ENCODE measurements at places on chromosomes 13 and 19. TPM values are rescaled to one million over a fixed set of nuclear protein-coding genes. Genes with fewer than 3 reads are reported as not detected.

- H3K4me1 ChIP-seq, result peaks cover 21% of the 10 kb centered on the region
- H3K27ac ChIP-seq, result peak overlapping the region; percentile 72
- no peaks in the 10 kb centered on the region for H3K36me3 ChIP-seq
Observed at GRCh38 chr13:113160983-113161382, 2.5 kb downstream of the PROZ start.

DNA sequence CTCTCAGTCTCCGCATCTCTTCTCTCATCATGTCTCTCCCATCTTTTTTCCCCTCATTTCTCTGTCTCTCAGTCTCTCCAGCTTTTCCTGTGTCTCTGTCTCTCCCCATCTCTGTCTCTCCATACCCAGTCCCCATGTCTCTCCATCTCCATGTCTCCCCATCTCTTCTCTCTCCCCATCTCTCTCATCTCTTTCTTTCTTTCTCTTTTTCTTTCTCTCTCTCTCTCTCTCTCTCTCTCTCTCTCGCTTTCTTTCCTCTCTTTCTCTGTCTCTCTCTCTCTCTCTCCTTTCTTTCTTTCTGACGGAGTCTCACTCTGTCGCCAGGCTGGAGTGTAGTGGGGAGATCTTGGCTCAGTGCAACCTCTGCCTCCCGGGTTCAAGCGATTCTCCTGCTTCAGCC, 12.6 kb upstream of the NFIX start:
- H3K4me1 ChIP-seq, result no peaks in the 10 kb centered on the region
- no peak for DNase-seq
- H3K27ac ChIP-seq, result no peak overlapping the region
- peaks cover 11% of the 10 kb centered on the region for H3K27me3 ChIP-seq
- no peaks in the 10 kb centered on the region for H3K36me3 ChIP-seq

DNA sequence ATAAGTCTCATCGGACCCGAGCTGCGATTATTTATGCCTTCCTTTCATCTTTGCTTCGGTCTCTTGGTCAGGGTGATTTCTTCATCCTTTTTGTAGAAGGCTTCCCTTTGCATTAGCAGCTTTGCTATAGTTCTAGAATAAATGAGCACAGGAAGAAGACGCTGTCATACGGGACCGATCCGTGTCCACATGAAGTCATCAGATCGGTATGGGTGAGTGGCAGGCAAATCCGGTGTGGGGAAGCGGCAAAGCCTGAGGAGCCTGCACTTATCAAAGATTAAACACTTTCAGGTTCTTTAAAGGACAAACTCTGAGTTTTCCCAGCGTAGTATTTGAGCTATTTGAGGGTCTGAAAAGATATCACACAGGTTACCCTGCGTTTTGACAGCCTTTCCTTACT, 119.3 kb downstream of the IRS2 start:
- DNase-seq, result no peak
- H3K27ac ChIP-seq, result no peak overlapping the region
- H3K4me3 ChIP-seq, result no peak overlapping the region
- no peaks in the 10 kb centered on the region for H3K36me3 ChIP-seq
- no peaks in the 10 kb centered on the region for H3K4me1 ChIP-seq

GRCh38 chr13:95588134-95588533, 35.6 kb downstream of the CLDN10 start:
- no peak overlapping the region for H3K4me3 ChIP-seq
- no peak for DNase-seq
- no peaks in the 10 kb centered on the region for H3K4me1 ChIP-seq
- no peaks in the 10 kb centered on the region for H3K36me3 ChIP-seq

- H3K36me3 ChIP-seq, result peaks cover 14% of the 10 kb centered on the region
- no peak overlapping the region for H3K27ac ChIP-seq
- DNase-seq, result no peak
- H3K4me3 ChIP-seq, result no peak overlapping the region
- H3K27me3 ChIP-seq, result no peaks in the 10 kb centered on the region
Observed at GRCh38 chr13:111267784-111268183, 52.7 kb upstream of the TEX29 start.

- H3K27me3 ChIP-seq, result no peaks in the 10 kb centered on the region
- DNase-seq, result no peak
- no peaks in the 10 kb centered on the region for H3K36me3 ChIP-seq
- no peak overlapping the region for H3K27ac ChIP-seq
- no peaks in the 10 kb centered on the region for H3K4me1 ChIP-seq
Observed at GRCh38 chr13:53254500-53254899, 225.9 kb downstream of the OLFM4 start.

DNA sequence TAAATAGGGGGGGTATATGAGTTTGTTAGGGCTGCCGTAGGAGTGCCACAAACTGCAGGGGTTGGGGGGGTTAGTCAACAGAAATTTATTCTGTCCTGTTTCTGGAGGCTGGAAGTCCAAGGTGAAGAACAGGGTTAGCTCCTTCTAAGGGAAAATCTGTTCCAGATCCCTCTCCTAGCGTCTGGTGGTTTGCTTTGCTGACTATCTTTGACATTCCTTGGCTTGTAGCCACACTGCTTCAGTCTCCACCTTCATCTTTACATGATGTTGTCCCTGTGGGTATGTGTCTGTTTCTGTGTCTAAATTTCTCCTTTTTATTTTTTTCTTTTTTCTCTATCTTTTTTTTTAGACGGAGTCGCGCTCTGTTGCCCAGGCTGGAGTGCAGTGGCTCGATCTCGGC, 8.1 kb upstream of the ICAM1 start:
- H3K27me3 ChIP-seq, result no peaks in the 10 kb centered on the region
- no peak overlapping the region for H3K27ac ChIP-seq
- H3K36me3 ChIP-seq, result peaks cover 11% of the 10 kb centered on the region
- H3K4me3 ChIP-seq, result no peak overlapping the region
- H3K4me1 ChIP-seq, result peaks cover 16% of the 10 kb centered on the region
- DNase-seq, result no peak

DNA sequence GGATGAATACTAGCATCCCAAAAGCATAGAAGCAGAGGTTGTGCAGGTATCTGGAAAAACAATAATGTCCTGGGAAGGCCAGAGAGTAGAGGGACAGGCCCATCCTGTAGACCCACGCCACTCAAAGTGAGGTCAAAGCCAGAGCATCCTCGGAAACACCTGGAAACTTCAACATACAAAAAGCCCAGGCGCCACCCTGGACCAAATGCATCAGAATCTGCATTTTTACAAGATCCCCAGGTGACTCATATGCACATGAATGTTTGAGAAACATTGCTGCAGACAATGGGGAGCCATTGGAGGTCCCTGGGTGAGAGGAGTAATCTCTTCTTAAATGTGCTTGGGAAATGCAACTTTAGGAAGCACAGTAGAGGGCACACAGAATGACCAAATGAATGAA, 684.1 kb downstream of the DIAPH3 start:
- no peaks in the 10 kb centered on the region for H3K4me1 ChIP-seq
- H3K27me3 ChIP-seq, result no peaks in the 10 kb centered on the region
- DNase-seq, result no peak
- no peak overlapping the region for H3K4me3 ChIP-seq

- H3K4me1 ChIP-seq, result no peaks in the 10 kb centered on the region
- DNase-seq, result no peak
- no peak overlapping the region for H3K4me3 ChIP-seq
- no peaks in the 10 kb centered on the region for H3K36me3 ChIP-seq
- no peak overlapping the region for H3K27ac ChIP-seq
Observed at GRCh38 chr13:106415442-106415841, 120.0 kb downstream of the EFNB2 start.

GRCh38 chr13:57063007-57063406, 77.7 kb upstream of the PRR20A start:
- no peak overlapping the region for H3K4me3 ChIP-seq
- no peaks in the 10 kb centered on the region for H3K27me3 ChIP-seq
- H3K4me1 ChIP-seq, result no peaks in the 10 kb centered on the region

- H3K36me3 ChIP-seq, result no peaks in the 10 kb centered on the region
- peaks cover 22% of the 10 kb centered on the region for H3K27me3 ChIP-seq
- H3K4me1 ChIP-seq, result peaks cover 12% of the 10 kb centered on the region
- no peak for DNase-seq
- no peak overlapping the region for H3K4me3 ChIP-seq
- H3K27ac ChIP-seq, result no peak overlapping the region
Observed at GRCh38 chr13:50396001-50396400, 380.8 kb downstream of the KCNRG start.

- peaks cover 12% of the 10 kb centered on the region for H3K4me1 ChIP-seq
- H3K27me3 ChIP-seq, result no peaks in the 10 kb centered on the region
Observed at GRCh38 chr13:35157143-35157755, 215.2 kb downstream of the NBEA start.

GRCh38 chr19:42360787-42361544, 29.1 kb downstream of the CNFN start:
- peaks cover 5% of the 10 kb centered on the region for H3K36me3 ChIP-seq
- no peaks in the 10 kb centered on the region for H3K27me3 ChIP-seq
- H3K4me1 ChIP-seq, result no peaks in the 10 kb centered on the region
- DNase-seq, result no peak

DNA sequence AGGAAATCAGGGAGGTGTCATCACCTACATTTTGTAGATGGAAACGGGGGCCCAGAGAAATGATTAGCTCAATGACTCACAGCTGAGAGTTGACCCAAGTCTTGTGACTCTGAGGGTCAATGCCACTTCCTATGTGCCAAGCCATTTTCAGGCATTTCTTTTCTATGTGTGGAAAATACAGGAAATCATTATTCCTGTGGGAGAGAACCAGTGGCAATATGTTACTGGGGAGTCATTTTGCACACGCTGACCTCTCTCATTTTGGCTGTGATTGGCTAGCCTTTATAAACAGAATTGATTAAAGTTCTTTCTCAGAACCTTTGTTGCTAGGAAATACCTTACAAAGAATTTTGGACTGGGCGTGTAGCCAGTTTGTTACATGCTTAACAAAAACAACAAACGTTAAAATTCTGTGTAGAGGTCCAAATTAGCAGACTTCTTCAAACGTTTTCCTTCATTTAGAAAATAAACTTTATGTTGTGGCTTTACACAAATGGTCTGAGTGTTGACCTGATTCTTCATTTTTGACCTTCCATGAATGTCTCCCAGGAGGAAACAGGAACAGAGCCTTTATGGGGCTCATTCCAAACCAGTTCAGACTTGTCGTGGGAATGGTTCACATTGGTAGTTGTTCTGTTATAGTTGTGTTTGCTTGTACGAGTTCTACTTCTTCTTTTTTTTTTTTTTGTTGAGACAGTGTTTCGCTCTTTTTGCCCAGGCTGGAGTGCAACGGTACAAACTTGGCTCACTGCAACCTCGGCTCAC, 11.4 kb downstream of the PCCA start:
- H3K4me3 ChIP-seq, result no peak overlapping the region
- no peak for DNase-seq
- peaks cover 10% of the 10 kb centered on the region for H3K4me1 ChIP-seq
- H3K27ac ChIP-seq, result no peak overlapping the region

DNA sequence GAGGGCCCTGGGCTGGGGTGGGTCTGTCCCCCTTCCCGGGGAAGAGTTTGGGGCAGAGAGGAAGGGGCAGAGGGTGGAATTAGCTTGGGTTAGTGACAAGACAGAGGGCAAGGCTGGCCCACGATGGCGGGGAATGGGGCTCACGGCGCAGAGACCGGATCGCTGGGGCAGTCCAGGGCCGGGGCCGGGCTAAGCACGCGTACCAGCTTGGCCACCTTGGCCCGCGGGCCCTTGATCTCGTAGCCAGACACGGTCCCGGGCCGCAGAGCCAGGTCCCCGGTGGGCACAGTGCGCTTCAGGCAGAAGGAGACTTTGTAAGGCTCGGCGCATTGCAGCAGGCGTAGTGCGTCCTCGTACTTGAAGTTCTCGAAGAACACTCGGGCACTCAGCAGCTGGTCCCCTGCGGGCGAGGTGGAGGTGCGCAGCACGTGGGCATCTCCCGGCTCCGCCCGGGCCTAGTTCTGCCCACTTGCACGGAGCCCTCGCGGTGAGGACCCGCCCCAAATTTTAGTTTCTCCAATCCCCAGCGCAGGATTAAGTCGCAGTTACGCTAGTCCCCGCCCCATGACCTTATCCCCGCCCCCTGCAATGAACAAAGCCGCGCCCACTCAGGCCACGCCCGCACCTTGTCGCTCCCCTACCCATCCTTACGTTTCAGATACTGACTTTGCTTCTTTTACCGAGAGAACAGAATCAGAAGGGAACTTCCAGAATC, 8.6 kb upstream of the HIPK4 start:
- peaks cover 7% of the 10 kb centered on the region for H3K27me3 ChIP-seq
- H3K36me3 ChIP-seq, result no peaks in the 10 kb centered on the region
- no peak overlapping the region for H3K4me3 ChIP-seq
- H3K4me1 ChIP-seq, result peaks cover 18% of the 10 kb centered on the region
- H3K27ac ChIP-seq, result no peak overlapping the region
- peak; percentile 47 for DNase-seq

DNA sequence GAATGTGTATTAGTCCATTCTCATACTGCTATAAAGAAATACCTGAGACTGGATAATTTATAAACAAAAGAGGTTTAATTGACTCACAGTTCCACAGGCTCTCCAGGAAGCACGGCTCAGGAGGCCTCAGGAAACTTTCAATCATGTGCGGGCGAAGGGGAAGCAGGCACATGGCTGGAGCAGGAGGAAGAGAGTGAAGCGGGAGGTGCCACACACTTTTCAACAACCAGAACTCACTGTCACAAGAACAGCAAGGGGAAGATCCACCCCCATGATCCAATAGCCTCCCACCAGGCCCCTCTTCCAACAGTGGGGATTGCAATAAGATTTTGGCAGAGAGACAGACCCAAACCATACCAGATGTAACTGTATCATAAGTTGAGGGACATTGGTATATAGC, 72.7 kb downstream of the IRS2 start:
- H3K27me3 ChIP-seq, result peaks cover 7% of the 10 kb centered on the region
- no peak overlapping the region for H3K27ac ChIP-seq
- H3K4me3 ChIP-seq, result no peak overlapping the region
- no peaks in the 10 kb centered on the region for H3K36me3 ChIP-seq
- no peak for DNase-seq

GRCh38 chr19:30487178-30487577, 115.0 kb downstream of the ZNF536 start:
- no peaks in the 10 kb centered on the region for H3K36me3 ChIP-seq
- no peaks in the 10 kb centered on the region for H3K27me3 ChIP-seq
- no peak overlapping the region for H3K4me3 ChIP-seq
- no peak for DNase-seq
- no peaks in the 10 kb centered on the region for H3K4me1 ChIP-seq
- no peak overlapping the region for H3K27ac ChIP-seq

GRCh38 chr19:47824396-47824795, 2.7 kb downstream of the CRX start:
- H3K36me3 ChIP-seq, result no peaks in the 10 kb centered on the region
- H3K4me1 ChIP-seq, result no peaks in the 10 kb centered on the region
- peaks cover 10% of the 10 kb centered on the region for H3K27me3 ChIP-seq
- H3K4me3 ChIP-seq, result no peak overlapping the region
- H3K27ac ChIP-seq, result no peak overlapping the region

GRCh38 chr19:50155520-50156109, 7.5 kb downstream of the IZUMO2 start:
- no peaks in the 10 kb centered on the region for H3K36me3 ChIP-seq
- H3K4me3 ChIP-seq, result no peak overlapping the region
- no peak for DNase-seq
- H3K4me1 ChIP-seq, result no peaks in the 10 kb centered on the region
- no peak overlapping the region for H3K27ac ChIP-seq

- H3K36me3 ChIP-seq, result no peaks in the 10 kb centered on the region
- no peaks in the 10 kb centered on the region for H3K27me3 ChIP-seq
- H3K27ac ChIP-seq, result no peak overlapping the region
- H3K4me3 ChIP-seq, result no peak overlapping the region
Observed at GRCh38 chr19:16067205-16067938, 8.9 kb upstream of the TPM4 start.

- H3K36me3 ChIP-seq, result no peaks in the 10 kb centered on the region
- no peaks in the 10 kb centered on the region for H3K27me3 ChIP-seq
- H3K4me3 ChIP-seq, result no peak overlapping the region
Observed at GRCh38 chr13:72384879-72385278, 342.6 kb downstream of the MZT1 start.

DMPK gene
- 22.8 TPM for total RNA-seq

ZNF793 gene
- 0.44 TPM for total RNA-seq

STARD13 gene
- 6.9 TPM for total RNA-seq

SIGLEC5 gene
- not detected for total RNA-seq

ERVK3-1 gene
- total RNA-seq, result 96.7 TPM

CCDC61 gene
- 24.0 TPM for total RNA-seq

PABPC3 gene
- total RNA-seq, result 0.34 TPM

Data from activated T-helper 1 cell treated with anti-CD3 and anti-CD28 coated beads, Interleukin-12 subunit alpha, Interleukin-12 subunit beta, Interleukin-2, Interleukin-4 antibody, amounts not matched to agents 30 ng/mL and 10 ng/mL and 1 ng/mL, durations not matched to agents 14 hours and 24 hours and 36 hours (primary cell).